Amygdala (tissue), 56 donors: ENCODE measurements at places on chromosomes 2 and 18.

GRCh38 chr2:42659609-42660008, 91.2 kb downstream of the MTA3 start:
- DNase-seq = peak; percentile 11

DNA sequence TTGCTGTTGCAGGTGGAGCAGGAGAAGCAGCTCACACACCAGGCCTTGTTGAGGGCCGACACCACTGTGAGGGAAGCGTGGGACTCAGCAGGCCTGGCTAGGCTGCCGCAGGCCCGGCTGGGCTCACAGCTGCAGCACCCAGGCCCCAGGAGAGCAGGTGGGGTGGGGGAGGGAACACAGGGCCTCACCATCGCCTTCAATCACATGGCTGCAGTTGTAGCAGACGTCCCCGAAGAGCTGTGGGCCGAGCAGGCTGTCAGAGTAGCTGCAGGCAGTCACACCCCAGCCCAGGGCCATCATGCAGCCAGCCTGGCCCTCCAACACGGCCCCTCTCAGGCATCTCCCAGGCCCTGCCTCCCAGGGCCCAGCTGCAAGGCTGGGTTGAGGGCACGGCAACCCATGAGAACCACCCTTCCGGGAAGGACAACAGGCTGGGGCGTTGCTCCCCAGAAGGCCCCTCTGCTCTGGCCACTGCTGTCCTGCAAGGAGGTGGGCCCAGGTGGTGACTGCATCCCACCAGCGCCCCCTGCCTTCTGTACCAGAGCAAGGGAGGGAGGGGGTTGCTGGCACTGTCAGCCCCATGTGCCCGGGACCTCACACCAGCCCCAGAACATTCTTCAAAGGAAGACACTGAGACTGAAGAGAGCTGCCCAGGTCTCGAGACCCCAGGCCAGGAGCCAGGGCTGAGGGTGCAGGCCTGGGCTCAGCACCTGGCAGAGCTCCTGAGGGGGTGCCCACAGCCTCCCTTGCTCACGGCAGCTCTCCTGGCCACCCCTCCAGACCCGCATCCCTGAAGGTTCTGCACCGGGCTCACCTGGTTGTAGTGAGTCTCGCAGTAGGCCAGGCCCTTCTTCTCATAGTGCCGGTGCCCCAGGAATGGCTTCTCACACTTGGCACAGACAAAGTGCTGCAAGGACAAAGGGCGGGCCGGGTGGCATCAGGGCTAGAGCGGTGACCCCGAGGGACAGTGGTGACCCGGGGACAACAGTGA, 5.6 kb upstream of the GPR17 start:
- DNase-seq = no peak

DNA sequence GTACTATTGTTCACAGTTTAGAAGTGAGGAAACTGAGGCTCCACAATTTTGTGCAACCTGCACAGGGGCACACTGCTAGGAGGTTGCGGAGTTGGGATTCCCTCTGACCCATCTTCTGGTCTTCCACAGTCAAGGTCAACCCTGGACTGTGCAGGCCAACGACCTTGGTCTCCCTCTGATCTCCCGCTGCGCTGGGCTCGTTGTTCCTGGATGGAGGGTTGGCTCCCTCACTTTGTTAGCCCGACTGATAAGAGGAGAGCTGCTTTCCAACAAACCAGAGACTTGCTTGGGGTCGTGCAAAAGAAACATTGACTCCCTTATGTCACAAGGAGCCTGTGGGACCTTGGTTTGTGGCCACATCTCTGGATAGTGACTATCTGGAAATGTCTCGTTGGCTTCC, 187.6 kb downstream of the MYCN start:
- no peak for DNase-seq

- no peak for DNase-seq
These were observed 150.4 kb downstream of the PTH2R start for GRCh38 chr2:208556983-208557484.

- no peak for DNase-seq
These were observed 12.8 kb upstream of the TTN start for GRCh38 chr2:178819992-178820391.

DNA sequence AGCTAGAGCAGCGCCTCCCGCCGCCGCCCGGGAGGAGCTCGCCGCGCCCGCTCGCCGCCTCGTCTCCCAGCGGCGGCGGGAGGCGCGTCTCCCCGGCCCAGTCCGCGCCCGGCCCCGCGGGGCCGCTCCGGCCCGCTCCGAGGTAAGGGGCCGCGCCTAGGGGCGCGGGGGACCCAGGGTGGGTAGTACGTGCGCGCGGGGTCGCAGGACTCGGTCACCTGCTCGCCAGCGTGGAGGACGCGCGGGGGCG, 259 bp downstream of the NPAS2 start:
- DNase-seq = no peak

- no peak for DNase-seq
These were observed 47.8 kb downstream of the CYP27C1 start for GRCh38 chr2:127172306-127172705.

DNA sequence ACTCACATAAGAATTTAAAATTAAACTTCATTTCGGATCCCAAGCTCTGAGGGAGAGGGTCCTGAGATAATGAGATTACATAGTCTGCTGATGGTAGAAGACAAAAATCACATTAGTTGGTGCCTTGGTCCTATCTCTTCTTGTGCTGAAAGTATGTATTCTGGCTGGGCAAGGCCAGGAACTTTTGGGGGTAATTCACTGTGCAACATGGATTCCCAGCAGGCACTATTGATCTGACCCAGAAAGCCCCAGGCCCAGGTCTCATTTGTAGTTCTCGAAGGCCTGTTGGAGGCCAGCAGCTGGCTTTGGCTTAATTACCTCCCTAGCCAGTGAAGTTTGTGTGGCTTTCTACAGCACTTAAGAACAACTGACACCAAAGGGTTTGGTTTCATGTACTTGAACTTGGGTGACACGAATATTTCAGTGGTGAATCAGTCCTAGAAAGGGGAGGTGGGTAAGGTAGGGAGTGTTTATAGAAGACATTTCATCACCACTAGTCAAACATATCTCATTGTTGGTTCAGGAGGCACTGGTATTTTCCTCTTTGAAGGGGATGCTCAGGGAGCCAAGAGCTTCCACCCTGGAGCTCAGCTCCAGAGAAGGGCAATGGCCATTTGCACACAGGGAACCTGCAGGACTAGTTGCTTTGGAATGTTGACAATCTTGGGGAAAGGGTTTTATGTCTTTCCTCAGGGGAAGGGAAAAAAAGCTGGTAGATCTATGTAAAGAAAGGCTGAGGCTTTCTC, 217.8 kb downstream of the OSR1 start:
- no peak for DNase-seq
